ENCODE measurements at places on chromosomes 6 and 20.
A peak's percentile ranks its signal among the peaks of the same experiment; 100 is the strongest.

- peak; percentile 64 for DNase-seq
These were observed 90.3 kb downstream of the VEGFA start for GRCh38 chr6:43860285-43860684.

- no peak for DNase-seq
These were observed 94.5 kb downstream of the RFPL4B start for GRCh38 chr6:112441607-112442006.

- DNase-seq = no peak
These were observed 21.3 kb downstream of the ECI2 start for GRCh38 chr6:4114123-4114522.

- no peak for DNase-seq
These were observed 77.5 kb downstream of the C6orf118 start for GRCh38 chr6:165231581-165232561.

GRCh38 chr6:107673076-107673494 is 151.0 kb downstream of the SCML4 start:
- no peak for DNase-seq

DNA sequence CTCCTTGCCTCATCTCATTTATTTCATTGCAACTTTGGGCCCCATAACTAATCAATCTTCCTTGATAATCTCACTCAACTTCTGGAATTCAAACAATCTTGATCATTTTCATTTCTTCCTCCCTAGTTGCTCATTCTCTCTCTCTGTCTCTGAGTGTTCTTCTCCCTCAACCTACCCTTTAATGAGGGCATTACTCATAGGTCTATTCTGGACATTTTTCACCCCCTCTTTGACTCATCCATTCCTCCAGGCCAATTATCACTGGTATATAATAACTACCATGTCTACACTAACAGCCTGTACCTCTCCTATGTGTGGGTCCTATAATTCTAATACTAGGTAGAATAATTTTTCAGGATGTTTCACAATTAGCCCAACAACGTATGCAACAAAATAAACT is 78.8 kb downstream of the COL21A1 start:
- no peak for DNase-seq

- DNase-seq = peak; percentile 44
These were observed 2.1 kb upstream of the TRERF1 start for GRCh38 chr6:42453654-42454427.

DNA sequence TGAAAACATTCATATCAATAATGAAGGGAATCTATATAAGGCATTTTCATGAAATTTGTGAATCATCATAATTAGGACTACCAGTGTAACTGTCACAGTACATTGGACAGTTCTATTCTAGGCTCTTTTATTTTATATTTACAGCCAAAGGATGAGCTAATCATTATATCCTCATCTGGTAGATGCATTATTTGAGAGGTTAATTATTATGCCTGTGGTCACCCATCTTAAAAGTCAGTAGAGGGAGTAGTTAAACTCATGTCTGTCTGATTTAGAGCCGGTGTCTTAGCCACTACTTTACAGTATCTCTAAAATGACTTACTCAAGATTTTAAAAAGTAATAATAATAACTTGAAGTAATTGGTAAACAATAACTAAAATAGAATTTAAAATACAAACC is 899.3 kb upstream of the MAP3K7 start:
- DNase-seq = no peak

DNA sequence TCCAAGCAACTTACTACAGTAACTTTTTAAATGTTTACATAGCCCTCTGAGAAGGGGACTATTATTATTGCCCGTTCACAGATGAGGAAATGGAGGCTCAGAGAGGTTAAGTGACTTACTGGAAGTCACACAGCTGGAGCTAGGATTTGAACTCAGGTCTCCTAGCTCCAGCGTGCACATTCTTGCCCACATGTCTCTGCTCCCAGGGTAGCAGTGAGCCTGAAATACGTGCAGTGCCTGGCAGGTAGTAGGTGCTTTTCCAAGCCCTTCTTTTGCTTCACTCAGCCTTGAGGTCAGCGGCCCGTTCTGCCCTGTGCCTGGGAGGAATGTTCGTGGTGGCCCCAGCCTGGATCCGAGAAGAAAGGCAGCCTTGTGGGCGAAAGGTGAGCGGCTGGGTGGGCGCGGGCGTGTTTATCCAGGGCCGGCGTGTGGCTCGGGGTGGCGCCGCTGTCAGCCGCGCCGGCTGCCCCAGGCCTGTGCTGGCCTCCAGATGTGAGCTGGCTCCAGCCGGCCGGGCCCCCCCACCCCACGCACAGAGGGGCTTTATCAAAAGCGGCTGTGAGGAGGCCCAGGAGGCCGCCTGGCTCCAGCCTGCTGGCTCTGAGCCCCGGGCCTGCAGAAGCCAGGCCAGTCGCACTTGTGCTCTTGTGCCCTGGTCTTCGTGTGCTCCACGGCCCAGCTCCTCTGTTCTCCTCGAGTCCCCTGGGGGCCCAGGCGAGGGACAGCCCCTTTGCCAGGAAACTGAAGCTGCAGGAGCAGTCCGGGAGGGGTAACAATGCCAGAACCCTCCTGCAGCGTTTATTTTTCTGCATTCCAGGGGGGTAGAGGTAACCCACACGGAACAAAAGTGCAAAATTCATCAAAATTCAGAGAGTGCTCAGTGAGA is 58.1 kb downstream of the UBE2V1 start:
- no peak for DNase-seq

DNA sequence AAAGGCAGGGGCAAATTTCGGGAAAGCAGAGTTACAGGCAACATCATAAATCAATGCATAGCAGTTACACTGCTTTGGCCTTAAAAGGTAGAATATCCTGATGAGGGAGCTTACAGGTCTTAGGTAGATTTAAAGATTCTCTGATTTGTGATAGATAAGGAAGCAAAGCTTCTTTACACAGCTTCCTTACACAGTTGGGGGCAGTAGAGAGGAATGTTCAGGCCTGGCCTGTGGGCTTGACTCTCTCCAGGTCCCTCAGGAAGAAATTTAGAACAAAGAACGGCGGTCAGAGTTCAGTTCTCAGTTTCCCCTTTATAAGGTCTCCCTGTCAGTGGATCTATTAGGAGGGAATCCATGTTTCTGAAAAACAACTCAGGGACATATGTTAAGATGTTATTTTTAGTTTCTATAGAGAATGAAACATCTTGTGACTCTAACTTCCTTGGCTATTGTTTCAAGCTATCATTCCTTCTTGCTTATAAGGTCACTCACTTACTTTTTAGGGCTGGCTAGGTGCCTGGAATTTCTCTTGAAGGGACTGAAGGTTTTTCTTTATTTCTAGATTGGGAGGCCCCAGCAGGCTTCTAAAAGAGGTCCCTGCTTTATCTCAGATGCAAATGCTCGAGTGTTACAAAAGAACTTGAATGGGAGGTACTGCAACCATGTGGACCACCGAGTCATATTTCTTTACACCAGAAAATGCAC is 11.8 kb downstream of the HLA-B start:
- DNase-seq = no peak
